ENCODE measurements at places on chromosomes 11 and 22.

DNA sequence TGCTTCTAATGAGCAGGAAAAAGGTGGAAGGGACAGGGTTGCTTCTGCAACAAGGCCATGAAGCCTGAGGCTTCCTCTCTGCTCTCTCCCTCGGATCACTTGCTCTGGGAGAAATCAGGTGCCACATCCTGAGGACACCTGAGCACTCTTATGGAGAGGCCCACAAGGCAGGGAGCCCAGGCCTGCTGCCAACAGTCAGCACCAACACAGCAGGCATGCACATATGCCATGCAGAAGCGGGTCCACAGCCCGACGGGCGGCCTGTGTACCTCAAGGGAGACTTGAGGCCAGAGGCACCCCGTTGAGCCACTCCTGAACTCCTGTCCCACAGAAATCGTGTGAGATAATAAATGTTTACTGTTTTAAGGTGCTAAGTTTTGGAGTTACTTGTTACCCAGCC, 9.5 kb downstream of the TTLL12 start:
- no peak for DNase-seq

DNA sequence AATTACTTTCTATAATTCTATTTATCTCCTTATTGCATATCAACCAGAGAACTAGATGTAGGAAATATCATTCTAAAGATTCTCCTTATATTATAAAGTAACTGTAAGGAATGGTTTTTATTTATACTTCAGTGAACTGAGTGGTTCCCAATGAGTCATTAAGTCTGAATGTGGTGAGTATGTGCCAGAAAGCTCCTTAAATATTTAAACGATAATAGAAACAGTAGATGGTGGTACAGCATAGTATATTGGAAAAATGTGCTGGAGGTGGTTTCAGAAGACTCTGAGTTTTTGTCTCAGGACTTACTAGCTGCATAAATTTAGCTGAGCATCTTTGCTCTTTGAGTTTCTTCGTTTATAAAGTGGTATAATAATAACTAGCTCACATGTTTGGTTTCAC, 653.5 kb downstream of the FAM181B start:
- peak; percentile 73 for DNase-seq

DNA sequence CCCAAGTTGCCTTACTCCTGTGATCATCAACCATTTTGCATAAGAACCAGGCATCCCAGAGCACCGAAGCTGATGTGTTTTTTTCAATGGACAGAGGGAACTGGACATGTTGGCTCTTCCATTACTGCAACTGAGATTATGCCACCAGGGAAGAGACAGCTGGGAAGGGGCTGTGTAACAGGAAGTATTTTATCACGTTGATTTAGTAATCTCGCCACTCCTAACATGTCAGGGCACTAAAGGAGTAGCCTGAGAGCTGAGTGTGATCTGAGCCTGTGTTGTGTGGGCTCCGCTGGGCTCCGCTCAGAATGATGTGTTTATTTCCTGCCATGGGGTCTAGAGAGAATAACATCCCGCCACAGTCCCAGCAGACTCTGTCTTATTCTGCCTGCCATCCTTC, 165.4 kb downstream of the GRIK4 start:
- DNase-seq = no peak

DNA sequence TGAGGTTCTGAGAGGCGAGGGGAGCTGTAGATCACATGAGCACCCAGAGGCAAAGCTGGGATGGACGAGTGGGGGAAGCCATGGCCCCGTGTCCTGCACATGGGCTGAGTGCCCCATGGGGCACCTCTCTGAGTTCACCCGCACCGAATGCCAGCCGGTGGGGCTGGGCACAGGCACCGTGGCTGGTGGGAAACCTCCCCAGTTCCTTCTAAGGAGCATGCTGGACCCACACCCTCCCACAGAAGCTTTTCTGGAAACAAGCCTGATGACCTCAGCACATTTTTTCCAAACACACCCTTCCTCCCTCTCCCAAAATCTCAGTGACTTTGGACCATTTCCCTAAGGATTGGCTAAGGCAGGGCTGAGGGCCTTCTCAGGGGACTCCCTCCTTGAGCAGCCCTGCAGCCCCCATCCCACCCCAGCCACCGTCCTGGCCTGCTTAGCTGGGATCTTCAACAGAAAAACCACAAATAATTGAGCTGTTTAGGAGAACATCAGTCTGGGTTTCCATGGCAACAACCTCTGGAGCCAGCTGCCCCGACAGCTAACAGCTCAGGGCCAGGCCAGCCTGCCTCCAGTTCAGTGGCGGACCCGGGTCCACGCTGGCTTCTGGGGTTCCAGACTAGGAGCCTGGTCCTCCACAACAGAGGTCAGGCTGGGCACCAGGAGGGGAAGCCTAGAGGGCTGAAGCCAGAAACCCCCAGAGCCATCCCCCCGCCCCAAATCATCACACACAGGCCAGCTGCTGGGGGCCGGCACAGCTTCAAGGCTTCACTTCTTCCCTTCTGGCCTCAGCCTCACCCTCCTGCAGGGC, 18.1 kb upstream of the LINC01488 start:
- DNase-seq = peak; percentile 84

DNA sequence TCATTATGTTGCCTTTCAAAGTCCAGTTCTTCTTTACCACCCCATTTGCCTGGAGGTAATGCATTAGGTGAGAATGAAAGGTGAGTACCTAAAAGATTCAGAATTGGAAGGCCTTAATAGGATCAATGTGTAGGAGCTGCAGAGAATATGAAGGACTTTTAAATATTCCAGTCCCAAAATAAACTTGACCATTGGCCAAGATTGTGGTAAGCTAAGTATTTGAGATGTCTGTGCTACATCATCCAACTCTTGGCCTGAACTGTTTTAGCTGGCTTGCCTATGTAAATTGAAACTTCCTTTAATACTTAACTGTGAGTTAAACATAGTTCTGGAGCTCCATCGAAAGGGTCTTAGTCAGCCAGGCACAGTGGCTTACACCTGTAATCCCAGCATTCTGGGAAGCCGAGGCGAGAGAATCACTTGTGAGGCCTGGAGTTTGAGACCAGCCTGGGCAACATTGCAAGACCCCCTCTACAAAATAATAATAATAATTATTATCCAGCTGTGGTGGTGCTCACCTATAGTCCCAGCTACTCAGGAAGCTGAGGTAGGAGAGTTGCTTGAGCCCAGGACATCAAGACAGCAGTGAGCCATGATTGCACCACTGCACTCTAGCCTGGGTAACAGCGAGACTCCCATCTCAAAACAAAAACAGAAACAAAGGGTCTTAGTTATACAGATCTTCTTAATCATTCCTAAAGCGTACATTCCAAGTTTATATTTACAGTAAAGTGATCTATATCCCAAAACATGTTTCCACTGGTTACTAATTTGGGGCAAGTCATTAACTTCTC, 29.8 kb downstream of the MTMR3 start:
- peak; percentile 92 for DNase-seq

DNA sequence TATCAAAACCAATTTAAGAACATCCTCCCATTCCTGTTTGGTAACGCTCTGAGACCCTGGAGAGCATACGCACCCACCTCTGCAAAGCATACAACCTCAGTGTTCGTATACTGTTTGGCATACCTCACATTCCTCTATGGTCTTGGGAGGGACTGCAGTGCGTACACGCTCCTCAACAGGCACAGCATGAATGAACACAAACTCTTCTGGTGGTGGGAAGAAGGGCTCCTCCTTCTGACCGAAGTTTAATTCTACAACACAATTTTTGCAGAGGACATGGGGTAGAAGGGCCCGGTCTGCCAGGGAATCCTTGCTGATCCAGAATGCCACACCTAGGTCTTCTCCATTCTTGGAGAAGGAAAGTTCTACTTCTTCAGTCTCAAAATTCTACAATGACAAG, 5.3 kb downstream of the HNRNPUL2 start:
- DNase-seq = peak; percentile 52

DNA sequence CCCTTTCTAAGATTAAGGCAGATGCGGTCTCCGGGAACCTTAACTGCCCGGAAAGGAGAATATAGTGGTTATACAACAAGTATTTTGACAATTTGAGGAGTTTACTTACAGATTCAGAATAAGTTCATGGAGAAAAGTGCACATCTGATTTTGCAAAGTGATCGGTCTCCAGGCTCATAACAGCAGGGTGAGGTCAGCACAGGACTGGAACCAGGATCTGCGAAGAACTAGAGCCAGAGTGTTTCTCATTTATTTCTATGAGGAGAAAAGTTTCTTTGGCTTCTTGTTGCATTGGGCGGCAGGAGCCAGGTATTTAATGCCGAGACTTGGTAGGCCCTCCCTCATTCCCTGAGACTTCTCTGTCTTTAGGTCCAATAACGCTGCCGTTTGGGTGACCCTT, 3.7 kb downstream of the ADAMTS15 start:
- DNase-seq = no peak

DNA sequence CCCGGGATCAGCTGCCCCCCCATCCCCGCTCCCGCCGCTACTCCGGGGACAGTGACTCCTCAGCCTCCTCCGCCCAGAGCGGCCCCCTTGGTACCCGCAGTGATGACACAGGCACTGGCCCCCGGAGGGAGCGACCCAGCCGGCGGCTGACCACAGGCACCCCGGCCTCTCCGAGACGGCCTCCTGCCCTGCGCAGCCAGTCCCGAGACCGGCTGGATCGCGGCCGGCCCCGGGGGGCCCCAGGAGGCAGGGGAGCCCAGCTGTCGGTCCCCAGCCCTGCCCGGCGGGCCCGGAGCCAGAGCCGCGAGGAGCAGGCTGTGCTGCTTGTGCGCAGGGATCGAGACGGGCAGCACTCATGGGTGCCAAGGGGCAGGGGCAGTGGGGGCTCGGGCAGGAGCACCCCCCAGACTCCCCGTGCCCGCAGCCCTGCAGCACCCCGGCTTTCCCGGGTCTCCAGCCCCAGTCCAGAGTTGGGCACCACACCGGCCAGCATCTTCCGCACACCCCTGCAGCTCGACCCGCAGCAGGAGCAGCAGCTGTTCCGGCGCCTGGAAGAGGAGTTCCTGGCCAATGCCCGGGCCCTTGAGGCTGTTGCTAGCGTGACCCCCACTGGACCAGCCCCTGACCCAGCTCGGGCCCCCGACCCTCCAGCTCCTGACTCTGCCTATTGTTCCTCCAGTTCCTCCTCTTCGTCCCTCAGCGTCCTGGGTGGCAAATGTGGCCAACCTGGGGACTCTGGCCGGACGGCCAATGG, 3.9 kb downstream of the RASL10A start:
- DNase-seq = peak; percentile 57

- DNase-seq = no peak
These were observed 382.7 kb downstream of the METTL15 start for GRCh38 chr11:28490773-28491382.

DNA sequence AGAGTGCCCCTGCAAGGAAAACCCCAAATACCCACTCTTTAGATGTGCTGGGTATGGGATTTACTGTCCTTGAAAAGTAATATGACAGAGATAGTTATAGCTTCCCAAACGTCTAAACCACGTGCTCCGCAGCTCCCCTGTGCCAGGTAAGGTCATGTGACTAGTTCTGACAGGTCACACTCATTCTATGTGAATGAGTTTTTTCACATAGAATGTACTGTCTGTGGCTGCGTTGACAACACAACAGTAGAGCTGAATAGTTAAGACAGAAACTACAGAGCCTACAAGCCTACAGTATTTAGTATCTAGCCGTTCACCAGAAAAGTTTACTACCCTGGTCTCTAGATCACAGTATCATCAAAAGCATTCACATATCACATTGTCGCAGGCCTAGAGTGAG, 236.2 kb downstream of the ETS1 start:
- DNase-seq = no peak

GRCh38 chr22:42160830-42161696, 30.5 kb upstream of the CYP2D6 start:
- DNase-seq = no peak

DNA sequence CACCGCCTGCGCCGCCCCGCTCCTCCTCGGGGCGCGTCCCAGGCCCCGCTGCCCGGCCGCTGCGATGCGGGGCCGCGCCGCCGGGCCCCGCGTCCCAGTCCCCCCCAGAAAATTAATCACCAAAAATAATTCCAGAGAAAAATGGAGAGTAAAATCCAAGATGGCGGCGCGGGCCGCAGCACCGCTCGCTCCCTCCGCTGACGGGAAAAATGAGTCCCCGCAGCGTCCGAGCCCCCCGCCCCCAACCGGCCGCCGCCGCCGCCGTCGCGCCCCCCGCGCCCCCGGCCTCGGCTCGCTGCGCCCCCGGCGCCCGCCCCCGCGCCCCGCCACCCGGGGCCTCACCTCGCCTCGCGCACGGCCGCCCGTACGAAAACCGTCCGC, at the start of gene KMT5B:
Gene KMT5B, minus strand, starts transcription at position 162 of the 381 bp plus-strand sequence. CDS start 23,220 bp downstream, outside the sequence.
- DNase-seq = peak; percentile 82

DNA sequence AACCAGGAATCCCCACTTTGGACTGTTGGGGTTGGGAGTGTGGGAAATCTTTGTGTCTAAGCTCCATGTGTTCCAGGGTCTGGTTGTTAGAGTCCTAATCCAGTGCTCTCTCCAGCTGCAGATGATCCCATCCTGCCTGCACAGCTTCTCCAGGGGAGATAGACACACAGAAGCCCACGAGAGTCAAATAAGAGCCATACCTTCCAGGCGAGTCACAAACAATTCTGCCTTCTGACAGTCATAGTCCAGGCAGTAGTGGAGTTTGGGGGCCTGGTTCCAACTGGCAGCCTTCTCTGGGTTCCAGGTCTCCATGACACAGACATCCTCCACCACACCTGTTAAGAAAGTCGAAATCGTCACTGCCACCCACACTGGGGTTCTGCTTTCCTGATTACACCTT, 32.1 kb downstream of the SYT13 start:
- peak; percentile 38 for DNase-seq
